ENCODE measurements at places on chromosomes 7 and 10.
A peak's percentile ranks its signal among the peaks of the same experiment; 100 is the strongest.

DNA sequence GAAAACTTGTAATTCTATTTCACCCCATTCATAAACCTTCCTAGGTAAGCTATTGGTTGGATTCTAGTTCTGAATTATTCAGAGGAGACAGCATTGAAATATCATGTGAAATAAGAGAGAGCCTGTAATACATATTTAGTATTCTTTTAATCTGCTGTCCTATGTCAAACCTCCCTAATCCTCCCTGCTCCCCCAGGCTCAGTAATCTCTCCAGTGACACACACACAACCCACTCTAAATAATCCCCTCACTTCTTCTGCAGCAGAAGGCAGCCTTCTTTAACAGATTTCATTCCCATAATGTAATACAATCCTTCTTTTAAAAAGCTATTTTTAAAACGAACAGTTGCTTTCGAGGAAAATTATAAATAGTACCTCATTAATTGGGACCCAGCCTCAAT lies 639.7 kb upstream of the AUTS2 start:
- DNase-seq, result no peak

DNA sequence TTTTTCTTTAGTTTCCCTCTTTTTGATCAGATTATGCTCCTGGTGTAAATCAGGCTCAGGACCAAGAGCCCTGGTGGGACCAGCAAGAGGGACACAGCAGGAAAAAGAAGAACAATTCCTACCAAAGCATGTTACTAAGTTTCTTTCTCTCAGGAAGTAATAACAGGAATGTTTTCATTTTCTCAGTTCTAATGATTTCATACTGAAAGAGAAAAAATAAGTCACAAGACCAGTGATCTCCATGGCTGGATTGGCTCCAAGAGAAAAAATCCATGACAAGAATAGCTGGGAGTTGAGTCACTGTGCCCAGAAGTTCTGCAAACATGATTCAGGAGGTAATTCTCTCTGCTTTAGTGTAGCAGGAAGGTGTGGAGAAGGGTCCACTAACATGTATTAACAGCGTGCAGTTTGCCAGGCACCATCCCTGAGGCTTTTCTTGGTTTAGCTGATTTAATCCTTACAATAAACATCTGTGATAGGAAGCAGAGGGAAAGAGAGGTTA lies 23.8 kb upstream of the IFIT2 start:
- DNase-seq, result no peak

DNA sequence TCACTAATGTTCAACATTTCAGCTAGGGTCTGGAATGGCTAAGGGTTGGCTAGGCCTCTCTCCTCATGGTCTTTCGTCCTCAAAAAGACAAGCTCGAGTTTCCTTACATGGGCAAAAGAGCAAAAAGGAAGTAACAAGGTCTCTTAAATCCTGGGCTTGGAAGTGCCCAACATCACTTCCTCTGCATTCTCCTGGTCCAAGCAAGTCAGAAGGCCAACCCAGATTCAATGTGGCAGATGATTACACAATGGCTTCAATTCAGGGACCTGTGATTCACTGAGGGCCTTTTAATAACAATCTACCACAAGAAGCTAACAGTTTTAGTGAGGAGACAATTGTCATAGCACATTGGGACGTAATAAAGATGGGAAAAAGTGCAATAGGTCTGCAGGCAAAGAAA lies 4.4 kb upstream of the NUP205 start:
- DNase-seq, result no peak

GRCh38 chr7:113331155-113331898 lies 213.0 kb upstream of the SMIM30 start:
- no peak for DNase-seq

- no peak for DNase-seq
These were observed 126.7 kb downstream of the NRCAM start for GRCh38 chr7:108329514-108329913.

GRCh38 chr10:28300027-28300426 lies 2.8 kb downstream of the MPP7 start:
- DNase-seq, result peak; percentile 9

- DNase-seq, result no peak
These were observed 406.7 kb upstream of the POT1 start for GRCh38 chr7:125336326-125336725.

DNA sequence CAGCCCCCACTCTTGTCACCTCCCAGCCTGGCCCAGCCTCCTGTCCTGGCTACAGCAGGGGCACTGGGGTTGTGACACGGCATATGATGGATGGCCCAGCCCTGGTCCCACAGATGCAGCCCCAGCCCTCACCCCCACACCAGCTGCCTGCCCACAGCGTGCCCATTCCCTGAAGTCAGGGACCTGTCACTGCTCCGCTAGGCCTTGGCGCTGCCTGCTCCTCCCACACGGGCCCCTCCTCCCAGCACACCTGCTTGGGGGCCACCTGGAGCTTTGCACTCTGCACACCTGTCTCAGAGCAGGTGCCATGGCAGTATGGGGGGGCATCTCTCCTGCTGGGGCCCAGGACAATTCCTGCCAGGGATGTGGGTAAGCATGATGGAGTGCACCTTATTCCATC lies 3.5 kb downstream of the GCK start:
- DNase-seq, result no peak

- no peak for DNase-seq
These were observed 25.4 kb upstream of the NPVF start for GRCh38 chr7:25253714-25254113.

GRCh38 chr7:71349682-71350481 lies 217.9 kb downstream of the GALNT17 start:
- DNase-seq, result no peak

DNA sequence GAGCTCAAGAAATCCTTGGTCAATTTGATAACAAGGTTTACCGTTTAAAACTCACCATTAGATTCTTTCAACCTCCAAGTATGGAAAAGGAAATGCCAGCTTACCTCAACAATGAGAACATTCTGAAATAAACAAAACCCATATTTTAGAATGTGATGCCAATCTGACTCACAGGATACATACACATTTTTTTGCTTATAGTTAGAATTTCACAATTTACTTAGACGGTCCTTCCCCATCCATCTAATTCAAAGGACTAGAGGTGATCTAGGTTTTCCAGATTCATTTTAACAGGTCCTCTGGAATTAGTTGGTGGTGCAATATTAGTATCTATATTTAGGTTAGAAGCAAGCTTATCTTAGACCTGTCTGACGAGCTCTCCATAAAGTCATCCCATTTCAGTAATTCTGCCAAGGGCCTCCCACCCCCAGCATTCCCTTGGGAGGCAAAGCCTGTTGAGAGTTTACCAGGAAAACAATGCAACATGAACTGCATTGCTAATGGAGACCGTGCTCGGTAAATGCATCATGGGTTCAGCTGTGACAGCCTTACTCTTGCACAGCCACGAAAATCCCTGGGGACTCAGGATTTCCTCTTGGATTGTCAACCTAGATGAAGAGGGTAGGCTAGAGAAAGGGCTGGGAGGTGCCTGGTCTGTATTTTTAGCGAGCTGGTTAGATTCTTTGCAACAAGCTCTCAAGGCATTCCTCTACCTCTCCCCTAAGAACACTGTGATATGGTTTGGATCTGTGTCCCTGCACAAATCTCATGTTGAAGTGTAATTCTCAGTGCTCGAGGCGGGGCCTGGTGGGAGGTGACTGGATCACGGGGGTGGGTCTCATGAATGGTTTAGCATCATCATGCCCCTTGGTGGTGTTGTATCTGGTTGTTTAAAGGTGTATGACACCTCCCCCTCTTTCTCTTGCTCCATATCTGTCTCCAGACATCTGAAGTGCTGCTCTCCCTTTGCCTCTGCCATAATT lies 93.8 kb downstream of the PRTFDC1 start:
- DNase-seq, result no peak

- DNase-seq, result no peak
These were observed 20.5 kb upstream of the RHEB start for GRCh38 chr7:151540146-151540545.

- DNase-seq, result no peak
These were observed 2.6 kb upstream of the NEURL1 start for GRCh38 chr10:103490986-103491314.

DNA sequence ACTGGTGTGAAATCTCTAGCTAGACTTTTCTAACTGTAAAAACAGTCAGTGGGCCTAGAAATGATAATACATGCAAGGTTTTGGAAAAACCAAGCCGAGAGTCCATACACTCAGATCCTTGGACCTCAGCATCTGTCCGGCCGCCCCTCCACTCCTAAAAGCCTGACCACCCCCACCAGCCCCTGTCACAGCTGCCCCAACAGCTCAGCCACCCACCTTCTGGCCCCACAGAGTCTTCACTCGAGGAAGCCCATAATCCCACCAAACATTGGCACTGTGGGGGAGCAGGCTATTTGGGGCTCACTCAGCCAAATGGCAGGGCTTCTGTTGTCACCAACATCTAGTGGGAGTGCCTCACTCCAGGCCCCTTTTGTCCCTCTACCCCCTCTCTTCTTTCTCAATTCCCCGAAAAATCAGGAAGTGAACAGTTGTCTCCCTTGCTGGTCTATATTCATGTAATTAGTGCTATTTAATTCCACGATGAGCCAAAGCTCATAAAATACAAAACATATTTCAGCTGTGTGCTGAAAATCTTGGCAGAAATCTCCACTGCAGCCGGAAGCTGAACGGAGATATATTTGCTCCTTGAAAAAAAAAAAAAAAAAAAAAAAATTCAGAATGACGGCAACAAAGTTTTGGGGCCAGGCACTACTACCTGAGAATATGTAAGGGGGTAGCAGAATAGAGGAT lies 55.5 kb downstream of the PLXNA4 start:
- no peak for DNase-seq

- no peak for DNase-seq
These were observed 132.7 kb downstream of the CNOT4 start for GRCh38 chr7:135377171-135377570.

DNA sequence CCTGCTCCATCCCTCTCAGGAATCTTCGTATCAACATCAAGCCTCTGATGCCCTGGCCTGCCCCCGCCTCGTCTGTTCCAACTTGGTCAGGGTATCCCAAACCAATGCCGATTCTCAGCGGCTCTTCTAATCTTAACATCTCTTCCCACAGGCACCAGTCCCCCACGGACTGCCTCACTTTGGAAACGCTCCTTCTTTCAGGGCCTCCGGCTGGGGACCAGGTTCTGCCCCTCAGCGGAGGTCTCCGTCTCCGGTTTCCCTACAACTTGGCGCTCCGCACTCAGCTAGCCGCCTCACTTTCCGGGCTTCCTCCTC lies 488 bp downstream of the ABCF2 start:
- no peak for DNase-seq

- DNase-seq, result no peak
These were observed 20.8 kb upstream of the SEPTIN7 start for GRCh38 chr7:35780070-35780469.

DNA sequence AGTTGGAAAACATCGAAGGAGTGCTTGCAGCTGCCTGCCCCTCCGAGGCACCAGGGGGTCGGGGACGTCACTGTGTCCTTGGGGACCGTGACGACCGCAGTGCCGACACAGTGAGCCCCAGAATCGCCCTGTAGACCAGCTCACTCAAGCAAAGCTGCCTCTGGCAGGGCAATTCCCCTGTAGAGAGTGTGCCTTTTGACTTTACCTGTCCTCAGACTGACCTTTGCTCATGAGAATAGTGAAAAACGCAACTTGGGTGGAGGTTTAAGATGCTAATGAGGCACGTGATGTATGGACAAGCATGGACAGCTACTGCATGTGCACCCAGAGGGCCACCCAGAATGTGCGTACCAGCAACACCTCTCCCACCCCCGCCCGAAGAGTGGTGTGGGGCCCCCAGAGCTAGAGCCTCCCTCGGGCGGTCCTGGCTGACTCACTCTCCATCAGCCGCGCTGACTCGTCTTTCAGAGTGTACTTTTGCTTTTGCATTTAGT lies 271.9 kb downstream of the ADARB2 start:
- no peak for DNase-seq
